Skeletal muscle cell (primary cell): ENCODE measurements at places on chromosomes 1 and 21.

- no peak for DNase-seq
Observed at GRCh38 chr1:176785056-176785455, 322.1 kb downstream of the PAPPA2 start.

GRCh38 chr1:12467570-12468286, 150.3 kb downstream of the DHRS3 start:
- DNase-seq: no peak

- DNase-seq: no peak
Observed at GRCh38 chr1:153805886-153806719, 30.9 kb downstream of the SLC27A3 start.

GRCh38 chr1:42017259-42017658, 98.5 kb upstream of the HIVEP3 start:
- no peak for DNase-seq

- DNase-seq: no peak
Observed at GRCh38 chr1:48530727-48531351, 58.8 kb upstream of the SPATA6 start.

DNA sequence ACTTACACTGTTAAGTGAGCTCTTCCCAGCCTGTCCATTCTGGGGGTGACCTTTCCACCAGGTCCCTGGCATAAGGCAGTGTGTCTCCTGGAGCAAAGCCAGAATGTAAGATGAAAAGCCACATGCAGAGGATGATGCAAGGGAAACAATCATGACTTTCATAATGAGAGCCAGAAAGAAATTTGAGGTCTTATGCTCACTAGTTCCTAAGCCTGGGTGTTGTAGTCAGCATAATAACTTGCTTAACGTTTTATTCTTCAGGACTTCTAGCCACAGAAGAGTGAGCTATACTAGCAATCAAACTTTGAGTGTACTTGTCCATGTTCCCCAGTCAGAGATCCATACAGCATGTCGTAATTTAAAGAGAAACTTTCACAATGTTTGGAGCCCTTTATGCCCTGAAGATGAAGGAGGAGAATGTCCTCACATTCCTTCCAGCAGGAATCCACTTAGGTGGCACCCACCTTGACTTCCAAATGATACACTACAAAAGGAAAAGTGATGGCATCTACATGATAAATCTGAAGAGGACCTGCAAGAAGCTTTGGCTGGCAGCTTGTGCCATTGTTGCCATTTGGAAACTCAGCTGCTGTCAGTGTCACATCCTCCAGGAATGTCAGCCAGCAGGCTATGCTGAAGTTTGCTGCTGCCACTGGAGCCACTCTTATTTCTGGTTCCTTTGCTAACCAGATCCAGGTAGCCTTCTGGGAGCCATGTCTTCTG, 60.5 kb upstream of the FOXD3 start:
- DNase-seq: no peak

DNA sequence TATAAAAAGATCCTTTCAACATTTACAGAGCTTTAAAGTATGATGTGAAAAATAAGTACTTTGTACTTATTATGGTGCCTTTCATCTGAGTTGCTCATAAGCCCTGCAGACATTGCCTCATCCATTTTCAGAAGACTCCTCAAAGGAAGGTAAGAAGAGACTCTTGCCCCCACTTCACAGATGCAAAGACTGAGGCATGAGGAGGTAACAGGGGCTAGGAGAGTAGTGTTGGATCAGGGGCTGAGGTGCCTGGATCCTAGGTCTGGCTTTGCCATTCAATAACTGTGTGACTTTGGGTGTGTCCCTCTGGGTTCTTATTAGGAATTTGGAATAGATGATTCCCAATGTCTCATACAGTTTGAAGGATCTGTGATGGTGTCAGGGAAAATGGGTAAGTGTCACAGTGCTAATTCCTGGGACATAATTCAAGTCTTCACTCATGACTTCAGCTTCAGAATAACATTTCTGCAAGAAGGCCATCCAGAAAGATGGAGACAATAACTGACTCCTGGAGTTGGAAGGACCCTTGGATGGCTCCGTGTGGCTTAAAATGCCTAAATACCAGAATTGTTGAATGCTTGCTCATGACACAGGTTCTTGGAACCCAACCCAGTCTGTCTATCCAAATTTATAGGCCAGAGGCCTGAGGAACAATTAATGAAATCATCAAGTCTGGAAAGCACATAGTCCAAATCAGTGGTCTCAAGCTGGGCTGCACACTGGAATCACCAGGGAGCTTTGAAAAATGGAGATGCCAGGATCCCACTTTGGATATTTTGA, 93.1 kb upstream of the RUNX1 start:
- no peak for DNase-seq

- no peak for DNase-seq
Observed at GRCh38 chr1:236507022-236507700, 16.6 kb upstream of the LGALS8 start.

DNA sequence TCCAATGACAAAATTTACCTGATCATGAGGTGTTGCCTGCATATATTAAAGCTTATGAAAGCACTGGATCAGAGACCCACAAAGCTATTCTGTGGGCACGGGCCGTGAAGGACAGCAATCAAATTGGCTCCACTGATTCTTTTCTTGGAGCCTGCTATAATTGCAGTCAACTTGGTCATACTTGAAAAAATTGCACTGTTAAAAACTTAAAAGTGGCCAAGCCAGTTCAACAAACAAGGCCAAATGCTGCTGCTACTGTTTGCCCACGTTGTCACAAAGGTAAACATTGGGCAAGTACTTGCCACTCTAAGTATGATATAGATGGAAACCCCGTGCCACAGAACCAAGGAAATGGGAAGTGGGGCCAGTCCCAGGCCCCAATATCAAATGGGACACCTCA, 37.8 kb downstream of the CYP4A11 start:
- DNase-seq: no peak

GRCh38 chr1:115976921-115977498, 697 bp downstream of the SLC22A15 start:
- no peak for DNase-seq

DNA sequence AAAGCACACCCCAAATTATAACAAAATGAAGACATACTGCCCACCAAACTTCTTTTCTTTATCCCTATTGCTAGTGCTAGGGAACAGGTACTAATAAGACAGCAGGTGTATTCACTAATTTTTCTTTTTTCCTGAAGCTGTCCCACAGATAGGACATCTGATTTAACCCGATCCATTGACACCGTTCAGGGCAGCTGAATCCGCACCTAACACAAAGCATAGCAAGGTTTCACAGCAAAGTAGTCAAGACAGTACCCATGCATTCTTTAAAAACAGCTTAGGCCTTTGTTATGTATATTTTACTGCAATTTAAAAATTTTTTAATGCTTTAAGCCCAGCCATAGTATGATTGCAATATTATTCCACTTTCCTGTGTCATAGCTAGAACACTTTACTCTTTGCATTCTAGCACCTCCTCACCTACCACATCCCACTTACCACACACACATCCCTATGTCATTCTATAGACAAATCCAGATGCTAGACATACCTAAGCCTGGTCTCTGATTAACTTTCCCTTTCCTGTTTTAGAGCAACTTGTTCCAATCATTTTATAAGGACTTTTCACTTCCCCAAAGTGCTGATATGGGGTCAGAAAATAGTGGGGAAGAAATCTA, 40.4 kb downstream of the GATAD2B start:
- DNase-seq: no peak

DNA sequence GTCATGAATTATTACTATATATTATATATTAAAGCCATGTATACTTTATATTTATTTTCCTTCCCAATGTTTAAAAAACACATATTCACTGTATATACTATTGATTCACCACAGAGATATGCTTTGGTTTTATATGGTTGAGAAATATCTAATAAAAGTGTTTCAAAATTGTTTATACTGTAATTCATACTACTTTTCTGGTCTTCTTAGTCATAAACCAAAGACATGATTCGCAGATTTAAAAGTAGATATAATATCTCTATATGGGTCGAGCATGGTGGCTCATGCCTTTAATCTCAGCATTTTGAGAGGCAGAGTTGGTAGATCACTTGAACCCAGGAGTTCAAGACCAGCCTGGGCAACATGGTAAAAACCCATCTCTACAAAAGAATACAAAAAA, 738.4 kb downstream of the USP25 start:
- no peak for DNase-seq

GRCh38 chr1:60904099-60904851, 178.1 kb upstream of the NFIA start:
- peak; percentile 81 for DNase-seq

DNA sequence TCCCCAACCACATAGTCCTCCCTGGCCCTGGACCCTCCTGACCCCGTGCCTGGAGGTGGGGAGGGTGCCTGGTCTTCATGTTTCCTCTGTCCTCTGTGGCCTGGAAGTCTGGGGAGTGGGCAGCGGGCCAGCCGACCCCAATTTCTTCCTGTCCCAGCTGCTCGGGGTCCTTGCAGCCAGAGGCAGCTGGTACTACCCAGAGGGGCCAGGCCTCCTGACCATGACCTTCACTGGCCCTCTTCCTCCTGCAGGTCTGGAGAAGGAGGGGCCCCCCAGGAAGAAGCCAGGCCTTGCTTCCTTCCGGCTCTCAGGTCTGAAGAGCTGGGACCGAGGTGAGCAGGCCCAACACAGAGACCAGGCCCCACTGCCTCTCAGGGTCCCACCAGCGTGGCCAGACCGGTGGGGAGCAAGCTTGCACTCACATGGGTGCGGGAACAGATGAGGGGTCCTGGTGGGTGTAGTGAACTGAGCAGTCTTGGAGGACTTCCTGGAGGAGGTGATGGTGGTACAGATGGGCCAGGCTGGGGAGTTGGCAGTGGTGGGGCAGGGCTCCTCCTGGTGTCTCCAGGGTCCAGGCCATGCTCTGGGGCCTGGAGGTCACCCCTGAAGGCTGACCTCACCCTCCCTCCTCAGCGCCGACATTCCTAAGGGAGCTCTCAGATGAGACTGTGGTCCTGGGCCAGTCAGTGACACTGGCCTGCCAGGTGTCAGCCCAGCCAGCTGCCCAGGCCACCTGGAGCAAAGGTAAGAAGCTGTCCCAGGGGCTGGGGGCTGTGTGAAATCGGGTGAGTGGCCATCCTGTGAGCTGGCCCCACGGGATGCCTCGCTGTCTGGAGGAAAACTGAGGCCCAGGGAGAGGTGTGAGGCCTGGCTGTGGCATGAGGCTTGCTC, 32.7 kb downstream of the TRIM11 start:
- no peak for DNase-seq

DNA sequence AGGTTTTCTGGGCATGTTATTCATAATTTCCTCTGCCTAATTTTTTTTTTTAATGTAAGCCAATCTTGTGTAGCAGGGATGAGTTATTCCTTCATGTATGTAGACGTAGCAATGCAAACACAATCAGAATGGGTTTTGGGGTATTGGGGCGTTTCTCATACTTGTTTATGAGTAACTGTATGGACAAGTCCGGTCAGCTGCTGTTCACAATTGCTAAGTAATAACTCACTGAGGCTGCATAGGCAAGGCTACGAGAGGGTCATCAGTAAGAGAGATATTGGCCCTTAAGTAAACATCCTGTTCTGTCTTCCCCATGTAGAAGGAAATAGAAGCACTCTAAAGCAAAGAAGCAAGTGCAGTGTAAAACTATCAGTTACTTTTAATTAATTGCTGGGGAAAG, 9.5 kb upstream of the TARS2 start:
- DNase-seq: no peak

DNA sequence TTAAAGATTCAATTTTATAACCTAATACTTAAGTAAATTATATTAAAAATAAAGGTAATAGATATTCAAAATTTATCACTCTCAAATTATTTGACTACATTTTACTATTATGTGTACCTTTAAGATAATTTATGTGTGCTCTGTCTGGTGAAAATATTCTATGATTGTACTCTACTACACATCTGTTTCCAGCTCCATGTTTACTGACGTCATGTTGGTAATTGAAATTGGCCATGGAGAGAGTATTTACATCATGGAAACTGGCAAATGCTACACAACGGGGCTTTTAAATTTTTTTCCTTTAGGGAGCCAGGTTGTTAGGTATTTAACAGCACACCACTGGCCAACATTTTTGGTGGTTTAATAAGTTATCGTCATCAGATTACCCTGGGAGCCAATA, 204.5 kb upstream of the KIAA0040 start:
- DNase-seq: no peak

DNA sequence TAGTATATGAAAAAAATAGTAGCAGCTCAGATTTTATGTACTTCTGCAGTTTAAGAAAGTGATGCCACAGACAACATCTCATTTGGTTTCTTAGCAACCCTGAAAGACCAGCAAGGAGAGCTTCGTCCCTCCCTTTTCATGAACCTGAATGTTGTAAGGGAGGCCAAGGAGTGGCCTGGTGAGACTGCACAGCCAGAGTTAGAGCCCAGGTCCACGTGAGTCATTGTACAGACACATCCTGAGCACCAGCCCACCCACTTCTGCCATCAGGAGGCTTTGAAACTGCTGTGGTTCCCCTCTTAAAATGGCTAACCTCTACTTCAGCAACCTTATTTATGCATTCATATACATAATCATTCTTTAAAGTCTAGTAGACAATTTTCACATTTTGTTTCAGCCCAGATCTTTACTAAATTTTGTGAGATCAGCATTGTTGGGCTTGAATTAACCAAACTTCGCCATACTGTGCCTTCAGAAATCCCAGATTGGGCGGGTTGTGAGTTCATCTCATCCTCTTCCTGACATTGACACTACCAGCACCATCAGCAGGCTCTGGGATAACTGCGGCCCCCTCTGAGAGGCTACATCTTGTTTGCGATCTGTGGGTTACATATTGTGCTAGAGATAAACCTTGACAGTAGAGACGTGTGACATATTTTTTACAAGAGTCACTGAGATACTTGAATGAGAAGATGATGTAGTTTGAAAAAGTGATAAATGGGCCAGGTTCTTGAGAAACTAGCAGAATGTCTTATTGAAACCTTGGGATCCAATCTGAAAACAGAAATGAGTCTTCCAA, 106.7 kb downstream of the CAMTA1 start:
- DNase-seq: no peak

- DNase-seq: no peak
Observed at GRCh38 chr1:119447344-119448126, 32.6 kb downstream of the HSD3B2 start.
